ENCODE measurements at places on chromosomes 6 and 20. TPM values are rescaled to one million over a fixed set of nuclear protein-coding genes. Genes with fewer than 3 reads are reported as not detected.

The TCF21 gene
- 21.7 TPM for total RNA-seq

The EYS gene
- 0.50 TPM for total RNA-seq

The POPDC3 gene
- total RNA-seq: 0.41 TPM

The SLC32A1 gene
- total RNA-seq: not detected

The CGA gene
- total RNA-seq: not detected

The TCP11 gene
- not detected for total RNA-seq

The SLC13A3 gene
- 2.9 TPM for total RNA-seq

The WFDC12 gene
- total RNA-seq: 0.44 TPM

The SFTA2 gene
- 384 TPM for total RNA-seq

GRCh38 chr6:140571145-140571544 is 1196.7 kb upstream of the CITED2 start:
- no peak overlapping the region for H3K27ac ChIP-seq
- H3K4me1 ChIP-seq: no peaks in the 10 kb centered on the region
- H3K27me3 ChIP-seq: no peaks in the 10 kb centered on the region
- DNase-seq: no peak

GRCh38 chr6:41074692-41075436 is 2.1 kb downstream of the NFYA start:
- H3K4me3 ChIP-seq: peak overlapping the region; percentile 95
- peaks cover 61% of the 10 kb centered on the region for H3K4me1 ChIP-seq
- no peaks in the 10 kb centered on the region for H3K36me3 ChIP-seq
- peak overlapping the region; percentile 99 for H3K27ac ChIP-seq

- peak within 1 kb of the TSS; percentile 65 for H3K4me3 ChIP-seq
- H3K4me1 ChIP-seq: peaks cover 52% of the 10 kb centered on the region
- no peaks in the 10 kb centered on the region for H3K36me3 ChIP-seq
- DNase-seq: peak; percentile 97
- H3K27ac ChIP-seq: peak within 1 kb of the TSS; percentile 97
Measured at GRCh38 chr6:145814501-145815308, at the start of gene FBXO30. Gene FBXO30, minus strand, starts transcription at chr6:145814795. Its CDS starts 8,390 bp downstream, at chr6:145806405.

- DNase-seq: peak; percentile 53
- no peaks in the 10 kb centered on the region for H3K27me3 ChIP-seq
- no peak overlapping the region for H3K4me3 ChIP-seq
- H3K27ac ChIP-seq: no peak overlapping the region
- H3K4me1 ChIP-seq: no peaks in the 10 kb centered on the region
Measured at GRCh38 chr20:4375881-4376280, 345.8 kb upstream of the PRND start.

GRCh38 chr6:169725125-169726048 is 1.1 kb upstream of the PHF10 start:
- H3K4me1 ChIP-seq: peaks cover 4% of the 10 kb centered on the region
- peak; percentile 3 for DNase-seq
- no peaks in the 10 kb centered on the region for H3K36me3 ChIP-seq
- peak overlapping the region; percentile 88 for H3K27ac ChIP-seq

- H3K4me3 ChIP-seq: no peak overlapping the region
- no peak for DNase-seq
- no peaks in the 10 kb centered on the region for H3K27me3 ChIP-seq
- H3K36me3 ChIP-seq: no peaks in the 10 kb centered on the region
- no peak overlapping the region for H3K27ac ChIP-seq
Measured at GRCh38 chr6:20771409-20771808, 237.2 kb downstream of the CDKAL1 start.

GRCh38 chr6:42038163-42038562 is 12.2 kb upstream of the TAF8 start:
- no peak overlapping the region for H3K27ac ChIP-seq
- no peak overlapping the region for H3K4me3 ChIP-seq
- DNase-seq: no peak
- no peaks in the 10 kb centered on the region for H3K36me3 ChIP-seq

GRCh38 chr20:44137266-44137801 is 49.7 kb downstream of the JPH2 start:
- H3K4me3 ChIP-seq: no peak overlapping the region
- no peaks in the 10 kb centered on the region for H3K27me3 ChIP-seq
- no peaks in the 10 kb centered on the region for H3K36me3 ChIP-seq
- no peak for DNase-seq
- H3K27ac ChIP-seq: no peak overlapping the region

DNA sequence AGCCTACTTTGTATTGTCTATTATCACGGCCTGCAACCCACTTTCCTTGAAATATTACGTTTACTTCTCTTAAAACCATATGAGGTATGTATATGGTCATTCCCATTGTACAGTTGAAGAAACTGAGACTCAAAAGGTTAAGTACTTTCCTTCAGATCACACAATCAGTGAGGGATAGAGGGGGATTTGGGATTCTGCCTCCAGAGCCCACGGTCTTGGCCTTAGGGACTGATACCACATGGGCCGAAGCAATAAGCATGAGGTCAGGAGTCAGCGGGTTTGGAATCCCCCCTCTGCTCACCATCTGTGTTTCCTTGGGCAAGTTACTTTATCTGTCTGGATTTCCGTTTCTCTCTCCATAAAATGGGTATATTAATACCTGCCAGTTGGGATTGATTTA is 19.4 kb upstream of the EPB41L1 start:
- no peak overlapping the region for H3K27ac ChIP-seq
- no peak for DNase-seq
- no peaks in the 10 kb centered on the region for H3K4me1 ChIP-seq
- H3K36me3 ChIP-seq: no peaks in the 10 kb centered on the region
- H3K4me3 ChIP-seq: no peak overlapping the region
- H3K27me3 ChIP-seq: no peaks in the 10 kb centered on the region

DNA sequence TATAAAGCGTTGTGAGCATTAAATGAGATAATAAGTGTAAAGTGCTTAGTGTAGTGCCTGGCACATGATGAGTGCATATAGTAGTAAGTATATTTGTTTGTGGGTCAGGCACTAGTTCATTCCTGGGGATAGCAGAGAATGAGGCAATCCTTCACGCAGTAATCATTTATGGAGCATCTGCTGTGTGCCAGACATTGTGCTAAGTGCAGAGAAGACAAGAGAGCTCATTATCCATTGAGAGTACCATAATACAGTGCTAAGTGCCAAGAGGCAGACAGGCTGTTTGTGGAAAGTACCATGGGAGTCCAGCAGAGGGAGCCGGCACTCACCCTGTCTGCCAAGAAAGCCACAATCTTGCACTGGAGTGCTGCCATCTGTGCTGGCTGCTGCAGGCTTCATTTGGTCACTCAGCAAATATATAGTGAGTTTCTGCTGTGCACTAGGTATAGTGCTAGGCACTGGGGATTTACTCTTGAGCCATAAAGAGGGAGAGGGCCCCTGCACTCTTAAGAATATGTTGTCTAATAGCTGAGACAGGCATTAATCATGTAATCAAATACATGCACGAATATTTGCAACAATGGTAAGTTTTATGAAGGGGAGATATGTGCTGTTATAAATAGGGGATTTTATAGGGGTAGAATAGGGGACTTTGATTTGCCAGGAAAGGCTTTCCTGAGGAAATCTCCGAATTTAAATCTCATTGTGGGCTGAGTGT is 12.9 kb upstream of the MROH8 start:
- H3K27me3 ChIP-seq: no peaks in the 10 kb centered on the region
- no peak overlapping the region for H3K4me3 ChIP-seq
- no peaks in the 10 kb centered on the region for H3K36me3 ChIP-seq
- H3K27ac ChIP-seq: no peak overlapping the region
- no peaks in the 10 kb centered on the region for H3K4me1 ChIP-seq

DNA sequence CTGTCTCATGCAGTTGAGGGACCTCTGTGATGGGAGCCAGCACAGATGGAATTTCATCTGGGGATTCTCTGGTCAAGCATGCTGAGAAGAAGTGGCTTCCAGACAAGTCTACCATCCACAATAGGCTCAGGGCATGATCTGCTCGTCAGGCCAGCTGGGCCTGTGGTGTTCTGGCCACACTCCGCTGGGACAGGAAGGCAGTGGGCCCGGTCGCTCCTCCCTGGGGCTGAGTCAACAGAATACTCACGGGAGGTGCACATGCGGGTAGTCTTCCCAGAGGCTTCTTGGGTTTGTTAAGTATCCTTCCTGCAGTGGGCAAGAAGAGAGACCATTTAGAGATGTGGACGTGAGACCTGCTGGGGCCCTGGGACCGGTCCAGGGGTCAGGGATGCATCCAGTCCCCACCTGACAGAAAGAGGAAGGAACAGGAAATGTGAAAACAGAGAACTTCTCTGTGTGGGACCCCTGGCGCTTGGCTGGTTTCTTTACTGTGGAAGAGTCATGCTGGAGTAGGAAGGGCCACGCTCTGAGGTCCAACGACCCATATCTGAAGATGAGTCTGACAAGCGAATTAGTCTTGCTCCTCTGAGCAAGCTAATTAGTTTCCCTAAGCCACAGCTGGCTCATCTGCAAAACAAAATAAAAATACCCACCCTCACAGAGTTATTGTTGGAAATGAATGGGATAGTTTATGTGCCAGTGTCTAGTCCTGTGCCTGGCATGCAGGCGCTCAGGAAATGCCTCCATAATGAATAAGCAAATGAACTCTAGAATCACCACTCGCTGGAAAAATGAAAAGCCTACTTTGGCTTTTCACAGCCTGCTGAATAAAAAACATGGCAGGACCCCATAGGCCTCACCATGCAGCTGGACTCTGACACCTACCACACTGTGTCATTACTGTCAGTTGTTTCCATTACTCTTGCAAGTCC is 67.3 kb downstream of the TRAM2 start:
- H3K27me3 ChIP-seq: no peaks in the 10 kb centered on the region
- no peak overlapping the region for H3K4me3 ChIP-seq
- H3K4me1 ChIP-seq: peaks cover 32% of the 10 kb centered on the region
- H3K36me3 ChIP-seq: peaks cover 59% of the 10 kb centered on the region

DNA sequence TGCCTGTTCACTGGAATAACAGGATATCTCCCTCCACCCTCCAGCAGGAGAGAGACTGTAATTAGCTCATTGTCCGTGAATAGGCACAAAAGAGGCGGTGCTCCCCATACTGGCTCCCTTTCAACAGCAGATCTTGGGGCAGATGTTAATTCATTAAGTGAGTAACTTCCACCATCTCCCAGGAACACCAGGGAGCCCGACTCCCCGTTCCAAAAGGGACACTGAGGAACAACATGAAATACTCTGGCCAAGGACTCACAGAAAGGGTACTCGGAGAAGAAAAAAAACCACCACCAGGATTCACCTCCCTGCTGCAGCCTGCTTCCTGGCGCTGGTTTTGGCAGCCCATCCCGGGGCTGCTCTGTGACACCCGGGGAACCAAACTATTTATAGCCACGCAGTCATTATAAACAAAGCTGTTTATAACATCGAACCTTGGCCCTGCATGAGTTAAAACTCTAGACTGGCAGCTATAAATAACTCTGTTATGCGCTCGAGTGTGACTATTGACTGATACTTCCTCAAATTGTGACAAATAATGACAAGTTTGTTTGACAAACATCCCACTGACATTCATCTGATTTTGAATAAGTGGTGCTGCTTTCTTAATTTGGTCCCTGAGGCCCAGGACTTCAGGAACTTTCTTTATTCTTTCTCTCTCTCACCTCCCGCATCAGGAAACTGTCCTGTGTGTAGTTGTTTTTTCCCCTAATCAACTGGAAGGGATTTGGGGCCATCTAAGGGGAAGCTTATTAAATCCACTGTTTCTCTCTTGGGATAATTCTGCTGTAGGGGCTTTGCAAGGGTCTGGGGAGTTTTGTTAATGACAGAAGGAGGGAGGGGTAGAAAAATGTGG is 521.6 kb downstream of the CD83 start:
- peaks cover 21% of the 10 kb centered on the region for H3K4me1 ChIP-seq
- H3K27me3 ChIP-seq: no peaks in the 10 kb centered on the region
- H3K4me3 ChIP-seq: peak overlapping the region; percentile 6
- no peak for DNase-seq

- no peaks in the 10 kb centered on the region for H3K4me1 ChIP-seq
- H3K36me3 ChIP-seq: no peaks in the 10 kb centered on the region
- H3K4me3 ChIP-seq: no peak overlapping the region
- no peaks in the 10 kb centered on the region for H3K27me3 ChIP-seq
Measured at GRCh38 chr6:130382872-130383490, 17.2 kb downstream of the TMEM200A start.

- no peaks in the 10 kb centered on the region for H3K36me3 ChIP-seq
- no peak overlapping the region for H3K4me3 ChIP-seq
- H3K27ac ChIP-seq: no peak overlapping the region
- H3K4me1 ChIP-seq: no peaks in the 10 kb centered on the region
- no peaks in the 10 kb centered on the region for H3K27me3 ChIP-seq
- no peak for DNase-seq
Measured at GRCh38 chr20:34863421-34863965, 9.2 kb downstream of the GGT7 start.

DNA sequence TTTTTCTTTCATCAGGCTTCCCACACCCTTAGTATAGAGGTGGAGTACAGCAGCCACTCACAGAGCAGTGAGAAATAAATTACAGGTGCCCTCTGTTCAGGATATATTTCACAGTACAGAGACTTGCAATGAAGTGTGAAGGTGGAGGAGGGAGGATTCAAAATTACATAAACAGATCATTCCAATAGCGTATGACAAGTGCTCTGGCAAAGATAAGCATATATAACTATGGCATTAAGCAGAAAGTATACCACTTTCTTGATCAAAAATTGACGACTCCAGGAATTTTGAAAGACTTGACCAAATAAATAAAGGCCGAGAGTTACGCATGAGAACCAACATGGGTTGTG is 108.7 kb downstream of the GPX5 start:
- H3K4me3 ChIP-seq: no peak overlapping the region
- no peak overlapping the region for H3K27ac ChIP-seq
- H3K4me1 ChIP-seq: no peaks in the 10 kb centered on the region
- no peak for DNase-seq
- no peaks in the 10 kb centered on the region for H3K36me3 ChIP-seq
- peaks cover 83% of the 10 kb centered on the region for H3K27me3 ChIP-seq

DNA sequence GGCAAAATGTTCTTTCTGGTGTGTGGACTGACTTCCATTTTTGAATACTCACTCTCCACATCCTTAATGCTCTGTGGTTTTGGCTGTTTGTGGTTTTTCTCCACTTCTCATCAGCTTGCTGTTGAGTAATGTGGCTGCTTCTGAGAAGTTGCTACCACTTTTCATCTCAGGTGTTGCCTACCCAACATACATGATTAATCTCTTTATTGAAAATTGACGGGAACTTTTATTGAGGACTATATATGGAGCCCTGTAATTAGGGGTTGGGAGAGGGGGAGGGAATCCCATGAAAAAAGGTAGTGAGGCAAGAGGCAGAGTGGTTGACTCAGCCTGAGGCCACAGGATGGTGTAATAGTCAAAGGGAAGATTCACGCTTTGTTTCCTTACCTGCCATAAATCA is 17.6 kb downstream of the IL22RA2 start:
- no peaks in the 10 kb centered on the region for H3K36me3 ChIP-seq
- H3K27ac ChIP-seq: peak overlapping the region; percentile 64
- DNase-seq: no peak
- H3K4me1 ChIP-seq: peaks cover 5% of the 10 kb centered on the region

DNA sequence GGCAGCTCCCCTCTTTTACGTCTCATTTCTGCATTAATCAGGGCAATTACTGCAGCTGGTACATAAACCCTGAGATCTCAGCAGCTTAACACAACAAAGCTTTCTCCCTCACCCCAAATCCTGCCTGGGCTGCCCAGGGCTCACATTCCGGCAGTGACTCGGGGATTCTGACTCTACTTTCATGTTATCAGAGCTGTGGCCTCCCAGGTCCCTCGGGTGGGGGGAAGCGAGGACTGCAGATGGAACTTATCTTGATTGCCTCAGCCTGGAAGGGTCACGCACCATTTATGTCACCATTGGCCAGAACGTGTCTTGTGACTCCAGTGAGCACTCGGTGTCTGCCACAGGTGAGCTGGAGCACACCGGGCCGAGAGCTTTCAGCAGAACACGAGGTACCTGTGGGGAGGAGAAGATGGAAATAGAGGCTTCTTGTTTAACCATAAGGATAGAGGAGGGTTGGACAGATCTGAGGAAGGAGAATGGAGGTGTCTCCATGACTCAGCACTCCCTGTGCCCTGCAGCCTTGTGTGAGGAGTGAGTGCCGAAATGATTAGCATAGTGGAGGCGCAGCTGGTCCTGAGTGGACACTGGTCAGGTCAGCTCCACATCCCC is 88.5 kb upstream of the EXOC2 start:
- no peaks in the 10 kb centered on the region for H3K4me1 ChIP-seq
- H3K27me3 ChIP-seq: no peaks in the 10 kb centered on the region
- no peaks in the 10 kb centered on the region for H3K36me3 ChIP-seq
- H3K4me3 ChIP-seq: no peak overlapping the region
- H3K27ac ChIP-seq: no peak overlapping the region
